ENCODE measurements at places on chromosomes 11 and 22. TPM values are rescaled to one million over a fixed set of nuclear protein-coding genes. Genes with fewer than 3 reads are reported as not detected.

The FOLR1 gene
- total RNA-seq, result not detected

The SLC22A8 gene
- total RNA-seq, result not detected

The ROM1 gene
- 7.1 TPM for total RNA-seq

The DESI1 gene
- total RNA-seq, result 22.7 TPM

Data from posterior vena cava (tissue), 2 donors.